ENCODE measurements at places on chromosomes 6 and 20.

DNA sequence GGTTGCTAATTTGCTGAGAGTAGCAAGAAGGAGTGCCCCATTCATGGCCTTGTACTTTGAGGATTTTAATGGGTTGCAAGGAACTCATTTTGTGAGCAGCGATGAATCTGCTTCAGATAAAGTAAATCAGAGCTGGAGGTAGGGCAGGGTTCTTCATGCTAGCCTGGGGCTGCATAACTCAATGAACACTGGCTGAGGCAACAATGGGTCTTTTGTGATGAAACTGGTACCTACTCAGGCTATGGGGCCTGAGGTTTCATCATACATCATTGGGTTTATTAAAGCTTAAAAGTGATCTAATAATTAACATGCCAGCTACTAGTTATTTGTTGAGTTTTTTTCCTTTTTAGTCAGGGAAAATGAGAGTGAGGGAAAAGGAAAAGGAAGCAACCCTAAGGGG is 106.9 kb downstream of the FAM50B start:
- no peak for DNase-seq

DNA sequence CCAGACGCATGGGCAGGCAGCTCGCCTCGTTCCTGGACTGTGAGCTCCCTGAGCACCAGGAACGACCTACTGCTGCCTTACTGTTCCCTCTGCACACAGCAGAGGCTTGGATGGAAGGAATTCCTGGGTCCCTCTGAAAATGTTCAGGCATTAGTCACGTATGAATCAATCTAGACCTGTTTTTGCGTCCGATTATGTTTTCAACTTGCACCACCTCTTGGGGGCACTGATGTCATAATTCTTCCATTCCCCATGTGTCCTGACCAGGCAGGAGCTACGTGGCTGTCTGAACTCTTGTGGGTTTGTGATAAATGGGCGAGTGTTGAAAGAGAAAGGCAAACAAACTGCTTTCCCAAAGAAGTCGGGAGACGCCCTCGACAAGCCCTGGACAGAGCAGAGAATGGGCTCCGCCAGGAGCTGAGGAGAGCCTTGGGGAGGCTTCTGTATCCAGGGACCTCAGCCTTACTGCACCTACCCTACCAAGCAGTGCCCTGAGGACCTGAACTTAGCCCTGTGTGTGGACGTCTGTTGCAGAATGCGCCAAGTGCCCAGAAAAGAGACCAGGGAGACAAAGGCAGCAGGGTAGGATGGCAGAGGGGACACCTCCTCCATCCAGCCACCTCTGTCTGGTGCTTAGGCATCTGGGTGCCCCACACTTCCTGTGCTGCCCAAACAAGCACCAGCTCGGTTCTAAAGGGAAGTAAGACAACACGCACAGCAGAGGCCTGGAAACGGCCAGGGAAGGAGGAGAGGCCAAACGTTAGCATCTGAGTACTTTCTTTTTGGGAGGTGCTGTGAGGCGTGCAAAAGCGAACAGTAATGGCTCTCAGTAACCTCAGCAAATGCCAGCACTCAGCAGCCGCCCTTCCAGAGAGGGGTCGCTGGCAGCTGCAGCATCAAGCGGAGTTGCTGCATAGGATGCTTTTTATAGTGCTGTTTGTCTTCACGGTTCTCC is 124.2 kb downstream of the LY86 start:
- DNase-seq: no peak

DNA sequence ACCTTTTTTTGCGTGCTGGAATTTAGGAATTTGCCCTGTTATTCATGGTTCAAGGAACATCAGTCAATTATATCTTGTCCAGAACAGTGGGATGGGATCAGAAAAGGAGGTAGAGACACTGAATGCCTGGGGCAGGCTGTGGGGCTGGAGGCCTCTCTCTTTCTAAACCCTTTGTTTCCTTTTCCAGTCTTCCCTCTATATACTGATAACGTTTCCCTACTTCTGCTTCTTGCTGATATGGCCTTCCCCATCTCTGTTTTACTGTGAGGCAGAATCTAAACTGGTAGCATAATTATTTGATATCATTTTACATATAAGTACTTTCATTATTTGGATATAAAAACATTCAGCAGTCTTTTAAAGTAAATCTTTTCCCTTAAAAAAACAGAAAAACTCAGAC is 67.5 kb downstream of the DNAH8 start:
- DNase-seq: no peak

DNA sequence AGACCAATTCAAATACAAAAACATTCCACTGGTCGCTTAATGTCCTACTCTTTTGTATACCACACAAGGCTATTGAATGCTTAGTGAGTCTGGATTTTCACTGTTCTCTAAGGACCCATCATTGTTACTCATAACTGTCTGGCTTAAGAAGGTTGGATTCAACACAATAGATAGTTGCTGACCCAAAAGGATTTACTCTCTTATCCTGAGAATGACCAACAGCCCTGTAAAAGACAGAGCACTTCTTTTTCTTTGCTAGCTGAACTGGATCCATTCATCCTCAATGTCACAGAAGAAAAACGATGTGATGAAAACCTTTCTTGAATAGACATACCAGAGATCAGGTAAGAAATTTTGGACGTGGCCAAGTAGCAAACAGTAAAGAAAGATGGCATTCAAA is 645.6 kb downstream of the KHDRBS2 start:
- no peak for DNase-seq

- DNase-seq: no peak
These were observed 24.2 kb upstream of the SNX9 start for GRCh38 chr6:157798851-157799250.

DNA sequence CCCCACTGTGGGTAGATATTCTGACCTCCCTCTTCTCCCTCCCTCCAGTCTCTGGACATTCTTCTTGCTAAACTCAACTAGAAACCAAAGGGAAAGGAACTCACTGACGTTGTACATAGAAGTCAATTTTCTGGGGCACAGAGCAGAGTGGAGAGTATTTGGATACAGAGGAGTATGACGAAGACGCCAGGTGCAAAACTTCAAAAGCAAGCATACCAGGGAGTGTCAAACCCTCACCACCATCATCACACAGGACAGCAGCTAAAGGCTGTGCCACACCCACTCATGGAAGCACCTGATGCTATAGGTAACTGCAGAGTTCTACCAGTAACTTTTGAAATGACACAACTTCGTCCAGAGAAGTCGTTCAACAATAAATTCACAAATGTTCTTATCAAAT is 64.8 kb downstream of the FYN start:
- no peak for DNase-seq

DNA sequence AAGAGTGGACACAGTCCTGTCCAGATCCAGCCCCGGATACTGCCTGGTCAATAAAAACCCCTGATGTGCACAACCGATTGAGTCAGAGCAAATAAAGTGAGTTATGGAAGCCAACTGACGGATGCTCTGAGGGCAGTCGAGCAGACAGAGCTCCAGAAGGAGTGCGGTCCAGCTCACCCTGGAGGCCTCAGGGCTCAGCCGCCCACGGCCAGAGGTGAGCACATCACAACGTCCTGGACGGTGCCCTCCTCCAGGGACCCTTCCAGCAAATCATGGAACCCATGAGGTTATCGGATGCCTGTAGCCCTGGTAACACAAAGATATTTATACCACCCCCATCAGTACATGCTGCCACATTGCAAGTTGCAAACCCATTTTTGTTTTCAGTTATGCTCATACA is 44.0 kb upstream of the SMOC2 start:
- DNase-seq: no peak

DNA sequence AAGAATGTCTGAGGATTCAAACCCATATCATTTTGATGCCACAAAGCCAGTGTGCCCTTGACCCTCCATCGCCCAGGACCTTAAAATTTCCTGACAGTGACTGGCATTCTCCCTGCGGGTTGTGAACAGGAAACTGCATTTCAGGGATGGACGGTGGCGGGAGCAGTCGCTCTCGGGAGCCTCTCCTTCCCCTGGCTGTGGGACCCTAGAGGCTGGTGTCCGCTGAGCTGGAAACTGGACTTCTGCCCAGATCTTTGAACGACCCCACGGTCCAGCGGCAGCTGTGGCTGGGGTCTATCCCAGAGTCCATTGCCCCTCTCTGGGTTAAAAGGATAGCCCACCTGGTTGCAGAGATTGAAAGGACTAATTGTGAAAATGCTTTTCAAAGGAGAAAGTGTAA is 1.4 kb upstream of the SEC63 start:
- DNase-seq: no peak

DNA sequence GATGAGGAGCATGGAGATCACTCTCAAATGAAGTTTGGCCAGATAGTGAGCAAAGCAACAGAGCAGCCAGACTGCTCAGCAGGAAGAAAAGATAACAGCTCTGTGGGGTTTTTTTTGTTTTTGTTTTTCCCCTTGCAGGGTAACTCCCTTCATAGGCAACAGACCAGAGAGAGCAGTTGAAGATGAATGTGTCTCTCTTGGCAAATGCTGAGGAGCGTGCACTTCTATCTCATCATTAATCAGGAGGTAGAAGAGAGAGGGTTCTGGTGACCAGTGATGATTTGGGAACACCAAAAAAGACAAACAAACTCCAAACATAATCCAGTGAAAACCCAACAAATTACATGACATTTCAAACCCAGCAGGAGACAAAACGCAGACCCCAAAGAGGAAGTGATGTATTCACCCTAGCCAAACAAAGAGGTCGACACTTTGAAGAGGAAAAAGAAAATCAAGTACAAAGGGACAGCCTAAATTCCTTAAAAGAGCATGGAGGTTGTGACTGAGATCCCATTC is 66.2 kb upstream of the RREB1 start:
- no peak for DNase-seq

DNA sequence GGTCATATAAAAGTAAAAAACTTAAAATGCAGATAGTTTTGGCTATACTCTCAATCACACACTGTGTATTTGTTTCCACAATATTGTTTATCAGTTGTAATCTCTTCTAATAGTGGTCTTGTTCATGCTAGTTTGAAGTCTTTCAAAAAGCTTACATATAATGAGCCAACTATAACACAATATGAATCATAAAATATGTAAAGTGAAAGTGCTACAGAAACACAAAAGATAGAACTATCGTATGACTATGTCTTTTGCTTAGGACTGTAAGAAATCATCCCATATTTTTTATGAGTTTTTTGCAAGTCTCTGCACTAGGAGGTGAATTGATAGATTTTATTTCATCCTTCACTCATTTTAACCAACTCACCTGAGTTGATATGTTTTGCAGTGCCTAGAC is 136.0 kb downstream of the MMUT start:
- no peak for DNase-seq

DNA sequence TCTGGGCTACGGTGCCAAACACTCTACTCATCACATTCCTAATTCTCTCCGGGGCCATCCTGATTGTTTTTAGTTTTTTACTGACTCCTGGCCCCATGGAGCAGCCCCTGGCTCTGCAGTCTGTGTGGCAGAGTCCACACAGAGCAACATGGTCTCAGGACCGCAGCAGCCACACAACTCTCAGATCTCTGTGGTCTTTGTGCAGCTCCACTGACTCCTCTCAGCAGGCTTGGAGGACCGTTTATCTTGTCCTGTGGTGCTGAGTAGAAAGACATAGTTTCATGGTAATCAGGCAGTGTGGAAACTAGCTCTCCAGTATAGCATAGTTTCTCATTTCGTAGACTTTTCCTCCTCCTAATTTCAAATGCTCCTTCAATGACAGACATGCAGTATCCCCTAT is 168.4 kb downstream of the EDN1 start:
- no peak for DNase-seq

DNA sequence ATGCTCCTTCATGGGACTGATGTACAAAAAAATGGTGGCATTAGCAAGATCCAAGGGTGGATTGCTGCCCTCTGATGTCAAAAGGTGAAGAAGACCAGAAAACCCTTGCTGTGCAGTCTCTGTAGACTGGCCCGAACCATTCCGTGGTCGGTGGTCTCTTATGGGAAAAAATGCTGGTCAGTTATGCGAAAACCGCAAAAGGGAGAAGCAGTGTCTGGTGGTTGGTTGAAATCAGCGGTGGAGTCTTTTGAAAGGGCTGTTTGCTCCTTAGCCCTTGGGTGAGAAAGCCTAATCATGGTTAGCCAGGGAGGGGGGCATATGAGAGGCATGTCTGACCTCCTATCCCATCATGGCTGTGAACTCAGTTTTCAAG is 108.1 kb downstream of the DTNBP1 start:
- DNase-seq: no peak

Data from HFFc6 (cell line).